ENCODE measurements at places on chromosomes 7 and 10.

DNA sequence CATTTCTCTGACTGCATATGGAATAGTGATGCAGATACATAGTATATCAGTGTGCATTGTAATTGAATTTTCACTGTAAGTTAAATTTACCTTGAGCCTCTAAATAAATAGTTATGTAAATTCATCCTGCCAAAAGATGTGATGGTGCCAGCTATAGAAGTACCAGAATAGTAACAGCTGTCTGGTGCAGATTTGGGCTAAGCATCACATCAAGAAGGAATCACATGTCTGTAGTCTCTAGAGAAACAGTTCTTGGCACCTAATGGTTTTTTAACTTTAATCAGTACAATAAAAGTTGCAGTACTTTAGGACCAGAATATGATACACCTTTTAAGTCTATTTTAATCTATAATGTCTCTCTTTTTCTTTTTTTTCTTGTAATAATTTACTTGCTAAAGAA, 17.4 kb downstream of the PLEKHA1 start:
- no peak for DNase-seq
- H3K36me3 ChIP-seq, result peaks cover 3% of the 10 kb centered on the region
- no peaks in the 10 kb centered on the region for H3K4me1 ChIP-seq
- no peaks in the 10 kb centered on the region for H3K27me3 ChIP-seq
- H3K4me3 ChIP-seq, result no peak overlapping the region
- no peak overlapping the region for H3K27ac ChIP-seq

DNA sequence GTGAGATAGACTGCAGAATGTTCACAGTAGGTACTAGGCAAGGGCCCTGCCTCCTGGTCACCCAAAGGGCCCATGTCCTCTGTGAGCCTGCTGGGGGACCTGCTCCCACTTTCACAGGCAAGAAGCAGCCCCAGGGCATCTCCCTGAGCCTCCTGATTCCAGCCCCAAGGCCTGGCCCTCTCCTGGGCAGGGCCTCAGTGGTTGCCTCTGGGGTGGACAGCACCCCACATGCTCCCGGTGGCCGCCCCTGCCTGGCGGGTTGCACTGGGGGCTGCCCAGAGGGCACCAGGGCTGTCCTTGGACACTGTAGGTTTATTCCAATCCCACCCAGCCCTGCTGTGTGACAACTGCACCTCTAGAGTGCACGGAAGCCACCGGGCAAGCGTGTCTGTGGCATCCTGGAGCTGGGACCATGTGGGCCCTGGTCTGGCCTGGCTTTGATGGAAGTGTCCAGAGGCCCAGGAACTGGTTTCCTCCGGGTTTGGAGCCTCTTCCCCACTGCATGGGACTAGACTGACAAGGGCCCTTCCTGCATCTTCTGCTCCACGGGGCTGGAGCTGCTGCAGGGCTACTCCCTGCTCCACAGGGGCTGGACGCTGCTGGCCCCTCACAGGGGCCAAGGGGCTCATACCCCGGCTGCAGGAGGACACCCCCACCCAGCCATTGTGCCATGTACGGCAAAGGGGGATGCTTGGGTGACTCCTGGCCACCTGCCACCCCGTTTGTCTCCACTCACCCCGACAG, 25.0 kb upstream of the SYCE1 start:
- H3K36me3 ChIP-seq, result peaks cover 2% of the 10 kb centered on the region
- no peaks in the 10 kb centered on the region for H3K4me1 ChIP-seq
- H3K27ac ChIP-seq, result no peak overlapping the region
- peaks cover 5% of the 10 kb centered on the region for H3K27me3 ChIP-seq
- no peak for DNase-seq

- no peak for DNase-seq
- H3K27ac ChIP-seq, result no peak overlapping the region
- no peaks in the 10 kb centered on the region for H3K36me3 ChIP-seq
- peaks cover 12% of the 10 kb centered on the region for H3K4me1 ChIP-seq
These were observed 83.9 kb downstream of the CADPS2 start for GRCh38 chr7:122802301-122802751.

- H3K27me3 ChIP-seq, result peaks cover 3% of the 10 kb centered on the region
- H3K36me3 ChIP-seq, result no peaks in the 10 kb centered on the region
- peak overlapping the region; percentile 81 for H3K4me3 ChIP-seq
- no peak for DNase-seq
- H3K4me1 ChIP-seq, result peaks cover 43% of the 10 kb centered on the region
- H3K27ac ChIP-seq, result no peak overlapping the region
These were observed 1.5 kb upstream of the FAM53B start for GRCh38 chr10:124745673-124746072.

- H3K27ac ChIP-seq, result no peak overlapping the region
- no peak overlapping the region for H3K4me3 ChIP-seq
- no peaks in the 10 kb centered on the region for H3K4me1 ChIP-seq
- no peak for DNase-seq
- H3K36me3 ChIP-seq, result no peaks in the 10 kb centered on the region
These were observed 1307.8 kb upstream of the CELF2 start for GRCh38 chr10:9709849-9710248.

GRCh38 chr10:110058212-110058611, 50.4 kb downstream of the ADD3 start:
- H3K27me3 ChIP-seq, result no peaks in the 10 kb centered on the region
- no peak overlapping the region for H3K4me3 ChIP-seq
- H3K36me3 ChIP-seq, result no peaks in the 10 kb centered on the region

DNA sequence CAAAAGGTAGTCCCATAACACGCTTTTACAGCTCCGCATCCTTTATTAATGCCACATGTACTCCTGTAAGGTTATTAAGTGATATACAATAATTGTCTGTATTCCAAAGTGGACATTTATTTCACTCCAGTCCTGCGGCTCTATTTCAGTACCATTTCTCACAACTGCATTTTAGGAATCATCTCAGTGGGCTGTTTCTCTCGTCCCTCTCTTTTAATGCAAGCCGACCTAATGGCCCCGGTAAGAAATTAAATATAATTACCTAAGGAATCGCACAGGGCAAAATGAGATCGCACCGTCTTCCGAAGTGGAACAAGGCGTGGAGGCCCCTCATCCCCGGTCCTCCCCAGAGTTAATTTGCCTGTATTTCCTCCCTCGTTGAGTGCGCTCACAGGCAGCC, 216.5 kb downstream of the RAB11FIP2 start:
- no peak overlapping the region for H3K4me3 ChIP-seq
- H3K27me3 ChIP-seq, result no peaks in the 10 kb centered on the region
- H3K27ac ChIP-seq, result no peak overlapping the region
- H3K36me3 ChIP-seq, result no peaks in the 10 kb centered on the region

DNA sequence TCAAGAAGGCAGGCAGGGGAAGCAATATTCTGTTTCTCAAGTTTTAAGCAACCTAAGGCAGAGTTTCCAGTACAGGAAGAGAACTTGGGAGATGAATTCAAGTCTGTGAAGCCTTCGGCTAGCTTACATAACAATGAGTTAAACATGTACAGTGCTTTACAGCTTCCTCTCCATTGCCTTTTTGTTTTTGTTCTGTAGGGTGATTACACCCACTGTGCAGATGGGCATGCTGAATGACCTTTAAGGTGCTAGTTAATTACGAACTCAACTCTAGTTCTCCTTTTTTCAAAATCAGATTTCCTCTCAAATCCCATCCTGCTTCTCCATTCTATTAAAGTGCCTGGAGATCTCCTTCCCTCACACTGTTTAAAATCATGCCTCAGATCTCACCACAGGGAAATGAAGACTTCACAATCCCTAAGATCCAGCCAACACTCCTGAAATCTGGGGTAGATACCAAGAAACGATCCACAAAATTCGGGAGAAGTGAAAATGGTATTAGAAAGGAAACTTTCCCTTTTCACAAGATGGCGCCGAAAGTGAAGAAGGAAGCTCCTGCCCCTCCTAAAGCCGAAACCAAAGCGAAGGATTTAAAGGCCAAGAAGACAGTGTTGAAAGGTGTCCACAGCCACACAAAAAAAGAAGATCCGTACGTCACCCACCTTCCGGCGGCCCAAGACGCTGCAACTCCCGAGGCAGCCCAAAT, 16.8 kb upstream of the MSMB start:
- no peaks in the 10 kb centered on the region for H3K4me1 ChIP-seq
- DNase-seq, result no peak
- H3K27ac ChIP-seq, result peak overlapping the region; percentile 17
- no peaks in the 10 kb centered on the region for H3K36me3 ChIP-seq

GRCh38 chr10:112213098-112213823, 29.7 kb upstream of the GPAM start:
- no peaks in the 10 kb centered on the region for H3K36me3 ChIP-seq
- peaks cover 72% of the 10 kb centered on the region for H3K4me1 ChIP-seq
- no peaks in the 10 kb centered on the region for H3K27me3 ChIP-seq
- H3K4me3 ChIP-seq, result no peak overlapping the region
- DNase-seq, result no peak

GRCh38 chr10:71984809-71985388, 20.7 kb downstream of the CHST3 start:
- no peaks in the 10 kb centered on the region for H3K27me3 ChIP-seq
- peak overlapping the region; percentile 34 for H3K4me3 ChIP-seq
- H3K4me1 ChIP-seq, result peaks cover 81% of the 10 kb centered on the region
- DNase-seq, result no peak
- H3K27ac ChIP-seq, result peak overlapping the region; percentile 0

- peak overlapping the region; percentile 20 for H3K27ac ChIP-seq
- H3K4me3 ChIP-seq, result no peak overlapping the region
- H3K4me1 ChIP-seq, result peaks cover 48% of the 10 kb centered on the region
- H3K27me3 ChIP-seq, result no peaks in the 10 kb centered on the region
- DNase-seq, result no peak
These were observed 123.4 kb upstream of the BTBD16 start for GRCh38 chr10:122147663-122148062.

GRCh38 chr10:11242443-11243387, 225.0 kb downstream of the CELF2 start:
- DNase-seq, result no peak
- no peak overlapping the region for H3K27ac ChIP-seq
- H3K27me3 ChIP-seq, result no peaks in the 10 kb centered on the region
- no peaks in the 10 kb centered on the region for H3K36me3 ChIP-seq
- no peak overlapping the region for H3K4me3 ChIP-seq

GRCh38 chr7:2833083-2833910, 10.8 kb downstream of the GNA12 start:
- no peak for DNase-seq
- no peak overlapping the region for H3K4me3 ChIP-seq
- no peak overlapping the region for H3K27ac ChIP-seq

DNA sequence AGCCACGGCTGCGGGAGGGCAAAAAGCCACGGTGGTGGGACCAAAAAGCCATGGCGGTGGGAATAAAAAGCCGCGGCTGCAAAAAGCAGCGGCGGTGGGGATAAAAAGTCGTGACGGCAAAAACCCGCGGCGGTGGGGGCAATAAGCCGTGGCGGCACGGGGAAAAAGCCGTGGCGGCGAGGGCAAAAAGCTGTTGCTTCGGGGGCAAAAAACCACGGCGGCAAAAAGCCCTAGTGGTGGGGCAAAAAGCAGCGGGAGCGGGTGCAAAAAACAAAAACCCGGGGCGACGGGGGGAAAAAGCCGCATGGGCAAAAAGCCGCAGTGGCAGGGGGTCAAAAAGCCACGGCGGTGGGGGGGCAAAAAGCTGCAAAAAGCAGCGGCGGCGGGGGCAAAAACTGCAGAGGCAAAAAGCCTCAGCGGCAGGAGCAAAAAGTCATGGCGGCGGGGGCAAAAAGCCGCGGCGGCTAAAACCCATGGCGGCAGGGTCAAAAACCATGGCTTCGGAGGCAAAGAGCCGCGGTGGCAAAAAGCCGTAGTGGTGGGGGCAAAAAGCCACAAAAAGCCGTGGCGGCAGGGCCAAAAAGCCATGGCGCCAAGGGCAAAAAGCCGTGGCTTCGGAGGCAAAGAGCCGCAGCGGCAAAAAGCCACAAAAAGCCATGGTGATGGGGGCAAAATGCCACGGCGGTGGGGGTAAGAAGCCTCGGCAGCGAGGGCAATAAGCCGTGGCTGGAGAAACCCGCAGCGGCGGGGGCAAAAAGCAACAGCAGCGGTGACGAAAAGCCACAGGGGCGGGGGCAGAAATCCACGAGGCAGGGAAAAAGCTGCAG, 525.8 kb downstream of the ZNF33B start:
- H3K27ac ChIP-seq, result no peak overlapping the region
- H3K27me3 ChIP-seq, result no peaks in the 10 kb centered on the region
- no peaks in the 10 kb centered on the region for H3K4me1 ChIP-seq
- peaks cover 8% of the 10 kb centered on the region for H3K36me3 ChIP-seq

DNA sequence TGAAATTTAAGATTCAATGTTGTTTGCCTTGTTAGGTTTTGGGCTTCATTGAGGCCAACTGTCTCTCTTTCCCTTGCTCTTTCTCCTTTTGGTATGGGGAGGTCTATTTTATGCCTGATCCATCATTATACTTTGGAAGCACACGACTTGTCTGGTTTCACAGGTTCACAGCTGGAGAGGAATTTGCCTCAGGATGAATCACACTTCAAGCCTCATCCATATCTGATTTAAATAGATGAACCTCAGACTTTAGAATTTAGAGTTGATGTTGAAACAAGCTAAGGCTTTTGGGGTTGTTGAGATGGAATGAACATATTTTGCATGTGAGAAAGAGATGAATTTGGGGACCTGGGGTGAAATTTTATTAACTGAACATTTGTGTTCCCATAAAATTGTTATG, 150.5 kb upstream of the IGFBP3 start:
- no peaks in the 10 kb centered on the region for H3K36me3 ChIP-seq
- H3K27ac ChIP-seq, result no peak overlapping the region
- no peak overlapping the region for H3K4me3 ChIP-seq
- H3K4me1 ChIP-seq, result no peaks in the 10 kb centered on the region
- no peaks in the 10 kb centered on the region for H3K27me3 ChIP-seq
- DNase-seq, result no peak

DNA sequence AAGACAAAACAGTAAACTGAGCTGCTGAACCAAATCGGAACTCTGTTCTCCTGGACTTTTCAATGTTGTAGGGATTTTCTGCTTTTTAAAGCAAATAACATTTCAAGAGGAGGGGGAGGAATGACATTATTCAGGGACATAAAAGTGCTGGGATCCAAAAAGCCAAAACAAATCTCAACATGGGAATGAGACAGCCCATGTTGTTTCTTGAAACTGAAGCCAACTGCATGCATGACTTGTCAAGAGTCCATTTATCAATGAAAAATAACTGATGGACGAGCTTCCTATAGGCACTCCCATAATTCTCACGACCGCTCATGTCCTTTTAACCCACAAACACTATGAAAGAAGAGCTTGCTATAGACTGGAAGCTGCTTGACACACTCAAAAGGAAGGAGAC, 27.8 kb downstream of the FAM53B start:
- no peak overlapping the region for H3K27ac ChIP-seq
- peaks cover 50% of the 10 kb centered on the region for H3K4me1 ChIP-seq
- H3K27me3 ChIP-seq, result no peaks in the 10 kb centered on the region
- H3K4me3 ChIP-seq, result no peak overlapping the region
- DNase-seq, result no peak

GRCh38 chr7:45975847-45976484, 54.9 kb upstream of the IGFBP3 start:
- H3K27me3 ChIP-seq, result peaks cover 20% of the 10 kb centered on the region
- H3K36me3 ChIP-seq, result peaks cover 3% of the 10 kb centered on the region
- no peak overlapping the region for H3K27ac ChIP-seq
- H3K4me3 ChIP-seq, result no peak overlapping the region
- H3K4me1 ChIP-seq, result peaks cover 42% of the 10 kb centered on the region

DNA sequence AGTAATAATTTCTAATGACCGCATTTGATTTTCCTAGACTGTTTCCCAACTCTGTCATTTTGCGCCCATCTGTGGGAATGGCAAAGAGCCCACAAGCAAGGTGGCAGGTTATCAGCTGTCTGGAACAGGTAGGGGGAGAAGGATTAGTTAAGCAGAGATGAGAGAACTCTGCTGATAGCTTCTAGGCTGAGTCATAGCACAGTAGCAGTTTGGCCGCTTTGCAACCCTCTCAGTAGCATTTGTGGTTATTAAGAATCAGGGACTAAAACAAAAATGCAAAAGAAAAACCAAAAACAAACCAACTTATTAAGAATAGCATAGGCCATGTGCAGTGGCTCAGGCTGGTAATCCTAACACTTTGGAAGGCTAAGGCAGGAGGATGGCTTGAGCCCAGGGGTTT, 602.7 kb upstream of the SORCS1 start:
- H3K27me3 ChIP-seq, result no peaks in the 10 kb centered on the region
- no peak overlapping the region for H3K27ac ChIP-seq
- H3K4me3 ChIP-seq, result no peak overlapping the region
- H3K4me1 ChIP-seq, result no peaks in the 10 kb centered on the region
- no peaks in the 10 kb centered on the region for H3K36me3 ChIP-seq
